Cardiac atrium fibroblast (primary cell): ENCODE measurements at places on chromosomes 2 and 18. TPM values are rescaled to one million over a fixed set of nuclear protein-coding genes. Genes with fewer than 3 reads are reported as not detected.

Gene CCDC121
- 1.6 and 2.1 TPM in 2 replicates for total RNA-seq

Gene RFX8
- total RNA-seq = under 0.01 and 1.8 TPM in 2 replicates

Gene MYO7B
- total RNA-seq = 0.18 TPM in 1 of 2 replicates, not detected in the other

Gene CACNB4
- total RNA-seq = under 0.01 and 0.54 TPM in 2 replicates

Gene SERPINB3
- total RNA-seq = not detected in 2 replicates

Gene REG3G
- total RNA-seq = not detected in 2 replicates

Gene GCG
- total RNA-seq = not detected in 2 replicates

Gene AMER3
- not detected in 2 replicates for total RNA-seq

Gene ACADL
- total RNA-seq = not detected in 2 replicates

Gene PPP3R1
- 19.3 and 22.0 TPM in 2 replicates for total RNA-seq

Gene SLC9A4
- not detected in 2 replicates for total RNA-seq

Gene TMEM182
- total RNA-seq = 1.3 and 4.3 TPM in 2 replicates

Gene PDE1A
- 170 and 206 TPM in 2 replicates for total RNA-seq

Gene IWS1
- total RNA-seq = 19.6 and 20.9 TPM in 2 replicates

Gene BOLL
- not detected in 2 replicates for total RNA-seq

Gene ZNF385B
- not detected in 2 replicates for total RNA-seq

Gene RTP5
- total RNA-seq = not detected in 2 replicates

Gene SERPINB12
- total RNA-seq = not detected in 2 replicates

Gene EVX2
- total RNA-seq = not detected in 2 replicates

Gene VWA3B
- total RNA-seq = not detected in 2 replicates

Gene TRIP12
- total RNA-seq = 66.8 and 143 TPM in 2 replicates

Gene KCNS3
- total RNA-seq = 0.18 and 7.6 TPM in 2 replicates

Gene PLCL1
- total RNA-seq = 9.2 and 21.2 TPM in 2 replicates

Gene PDIA6
- 396 and 412 TPM in 2 replicates for total RNA-seq

Gene IL1A
- total RNA-seq = 0.18 TPM in 1 of 2 replicates, not detected in the other

Gene MAP3K19
- not detected in 2 replicates for total RNA-seq

Gene CCDC178
- total RNA-seq = not detected in 2 replicates

Gene CYP26B1
- 7.0 and 11.3 TPM in 2 replicates for total RNA-seq

Gene PID1
- total RNA-seq = 20.6 and 86.2 TPM in 2 replicates

Gene PSMD1
- total RNA-seq = 63.0 and 73.4 TPM in 2 replicates

Gene GPR17
- total RNA-seq = not detected in 2 replicates

Gene SPEG
- 5.2 and 6.8 TPM in 2 replicates for total RNA-seq

Gene GAL3ST2
- not detected in 2 replicates for total RNA-seq

Gene PMS1
- 7.4 and 8.3 TPM in 2 replicates for total RNA-seq

Gene EFEMP1
- total RNA-seq = 5,147 and 5,474 TPM in 2 replicates

Gene LINC00305
- total RNA-seq = not detected in 2 replicates

Gene LRRC30
- not detected in 2 replicates for total RNA-seq
